ENCODE measurements at places on chromosomes 6 and 20.

- no peak for DNase-seq
Measured at GRCh38 chr6:15504581-15505350, 158.1 kb downstream of the DTNBP1 start.

DNA sequence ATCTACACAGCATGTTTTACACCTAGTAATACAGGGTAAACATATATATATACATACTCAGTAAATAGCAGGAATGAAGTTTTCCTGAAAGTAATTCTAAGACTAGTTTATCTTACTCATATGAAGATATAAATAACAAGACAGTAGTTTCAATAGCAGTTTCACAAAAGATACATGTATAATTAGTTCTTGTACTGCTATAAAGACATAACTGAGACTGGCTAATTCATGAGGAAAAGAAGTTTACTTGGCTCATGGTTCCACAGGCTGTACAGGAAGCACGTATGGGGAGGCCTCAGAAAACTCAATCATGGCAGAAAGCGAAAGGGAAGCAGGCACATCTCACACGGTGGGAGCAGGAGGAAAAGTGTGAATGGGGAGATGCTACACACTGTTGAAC, 16.9 kb downstream of the RARS2 start:
- no peak for DNase-seq

DNA sequence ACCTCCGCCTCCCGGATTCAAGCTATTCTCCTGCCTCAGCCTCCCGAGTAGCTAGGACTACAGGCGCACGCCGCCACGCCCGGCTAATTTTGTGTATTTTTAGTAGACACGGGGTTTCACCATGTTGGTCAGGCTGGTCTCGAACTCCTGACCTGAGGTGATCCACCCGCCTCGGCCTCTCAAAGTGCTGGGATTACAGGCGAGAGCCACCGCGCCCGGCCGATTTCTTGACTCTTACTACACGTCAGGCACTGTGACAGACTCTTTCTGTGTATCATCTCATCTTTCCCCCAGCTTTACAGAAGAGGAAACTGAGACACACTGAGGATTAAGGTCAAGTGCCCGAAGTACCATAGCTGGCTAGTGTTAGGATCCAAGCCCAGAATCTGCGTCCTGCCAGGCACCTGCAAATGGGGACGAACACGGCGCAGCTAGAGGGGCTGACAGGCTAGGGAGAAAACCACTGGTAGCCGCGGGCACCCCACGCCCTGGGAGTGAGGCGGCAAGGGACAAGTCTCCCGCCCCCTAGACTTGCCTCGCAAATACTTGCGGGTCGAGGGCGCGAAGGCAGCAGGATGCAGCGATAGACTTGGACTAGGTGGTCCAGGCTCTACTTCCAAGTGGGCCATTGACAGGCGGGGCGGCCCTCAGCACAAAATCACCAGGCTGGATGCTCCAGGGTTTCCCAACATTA, 1.1 kb upstream of the TAF8 start:
- peak; percentile 58 for DNase-seq

- no peak for DNase-seq
Measured at GRCh38 chr6:85004361-85004995, 240.1 kb upstream of the TBX18 start.

- no peak for DNase-seq
Measured at GRCh38 chr6:71114544-71114943, 157.7 kb upstream of the B3GAT2 start.
